ENCODE measurements at places on chromosomes 16 and 17.

- DNase-seq: no peak
These were observed 25.6 kb downstream of the TRARG1 start for GRCh38 chr17:1304962-1305563.

DNA sequence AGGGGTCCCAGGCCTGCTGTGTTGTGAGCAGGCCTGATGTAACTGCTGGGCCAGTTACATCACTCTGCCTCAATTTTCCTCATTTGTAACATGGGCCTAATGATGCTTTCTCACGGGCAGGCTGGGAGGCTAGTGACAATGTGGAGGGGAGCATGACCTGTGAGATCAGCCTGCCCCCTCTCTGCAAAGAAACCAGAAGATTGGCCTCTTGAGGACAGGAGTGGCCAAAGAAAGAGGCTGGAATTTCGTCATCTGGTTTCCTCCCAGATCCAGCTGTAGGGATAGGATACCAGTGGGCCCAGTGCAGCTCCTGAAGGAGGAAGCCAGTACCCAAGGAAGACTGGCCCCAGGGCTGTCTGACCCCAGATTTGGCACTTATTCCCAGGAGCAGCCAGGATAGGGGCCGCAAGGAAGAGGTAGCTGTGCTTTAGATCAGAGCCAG, 615 bp upstream of the SREBF1 start:
- DNase-seq: peak; percentile 69

- DNase-seq: no peak
These were observed at the start of gene P4HB for GRCh38 chr17:81859906-81860755. Gene P4HB (minus strand): TSS chr17:81860535. CDS start chr17:81860471, 64 bp downstream.

DNA sequence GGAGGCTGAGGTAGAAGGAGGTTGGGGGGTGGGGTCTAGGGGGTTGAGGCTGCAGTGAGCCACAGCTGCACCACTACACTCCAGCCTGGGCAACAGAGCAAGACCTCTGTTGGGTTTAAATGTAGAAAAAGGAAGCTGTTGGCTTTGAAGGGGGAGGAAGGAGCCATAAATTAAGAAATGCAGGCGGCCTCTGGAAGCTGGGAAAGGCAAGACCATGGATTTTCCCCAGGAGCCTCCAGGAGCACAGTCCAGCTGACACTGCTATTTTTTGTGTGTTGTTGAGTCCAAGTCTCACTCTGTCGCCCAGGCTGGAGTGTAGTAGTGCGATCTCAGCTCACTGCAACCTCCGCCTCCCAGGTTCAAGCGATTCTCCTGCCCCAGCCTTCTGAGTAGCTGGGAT, 15.9 kb downstream of the LITAF start:
- no peak for DNase-seq

- no peak for DNase-seq
These were observed 23.5 kb downstream of the TANC2 start for GRCh38 chr17:62989501-62989900.

DNA sequence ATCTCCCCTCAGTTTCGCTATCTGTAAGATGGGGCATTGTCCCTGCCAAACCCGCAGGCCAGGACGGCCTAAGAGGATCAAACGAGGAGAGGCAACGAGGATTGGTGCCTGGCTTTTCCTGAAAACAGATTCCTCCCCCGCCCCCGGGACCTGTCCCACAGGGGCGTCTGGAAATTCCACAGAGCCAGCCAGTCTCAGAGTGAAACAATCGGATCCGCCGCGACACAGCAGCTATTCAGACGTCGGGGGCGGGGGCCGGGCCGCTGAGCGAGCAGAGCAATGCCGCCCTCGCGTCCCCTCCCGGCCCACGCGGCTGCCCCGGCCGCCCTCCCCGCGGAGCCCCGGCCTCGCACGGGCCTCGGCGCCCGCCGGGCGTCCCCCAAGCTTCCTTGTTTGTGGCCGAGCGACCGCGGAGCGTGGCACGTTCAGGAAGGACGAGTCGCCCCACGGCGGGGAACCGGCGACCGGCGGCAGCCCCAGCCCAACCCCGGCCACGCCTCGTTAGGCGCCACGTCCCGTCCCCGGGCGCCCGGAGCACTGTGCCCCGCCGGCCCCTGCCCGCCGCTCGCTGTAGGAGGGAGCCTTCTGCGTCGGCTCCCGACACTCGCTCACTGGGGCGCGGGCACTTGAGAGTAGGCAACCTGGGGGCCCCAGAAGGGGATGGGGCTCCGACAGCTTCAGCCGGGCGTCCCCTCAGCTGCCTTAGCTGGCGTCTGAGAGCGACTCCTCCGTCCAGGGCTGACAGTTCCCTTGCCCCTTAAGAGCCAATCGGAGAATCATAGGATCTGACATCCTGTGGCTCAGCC, 29.6 kb upstream of the PHOSPHO1 start:
- peak; percentile 84 for DNase-seq

- no peak for DNase-seq
These were observed 166.4 kb downstream of the CYB561 start for GRCh38 chr17:63279498-63280230.

DNA sequence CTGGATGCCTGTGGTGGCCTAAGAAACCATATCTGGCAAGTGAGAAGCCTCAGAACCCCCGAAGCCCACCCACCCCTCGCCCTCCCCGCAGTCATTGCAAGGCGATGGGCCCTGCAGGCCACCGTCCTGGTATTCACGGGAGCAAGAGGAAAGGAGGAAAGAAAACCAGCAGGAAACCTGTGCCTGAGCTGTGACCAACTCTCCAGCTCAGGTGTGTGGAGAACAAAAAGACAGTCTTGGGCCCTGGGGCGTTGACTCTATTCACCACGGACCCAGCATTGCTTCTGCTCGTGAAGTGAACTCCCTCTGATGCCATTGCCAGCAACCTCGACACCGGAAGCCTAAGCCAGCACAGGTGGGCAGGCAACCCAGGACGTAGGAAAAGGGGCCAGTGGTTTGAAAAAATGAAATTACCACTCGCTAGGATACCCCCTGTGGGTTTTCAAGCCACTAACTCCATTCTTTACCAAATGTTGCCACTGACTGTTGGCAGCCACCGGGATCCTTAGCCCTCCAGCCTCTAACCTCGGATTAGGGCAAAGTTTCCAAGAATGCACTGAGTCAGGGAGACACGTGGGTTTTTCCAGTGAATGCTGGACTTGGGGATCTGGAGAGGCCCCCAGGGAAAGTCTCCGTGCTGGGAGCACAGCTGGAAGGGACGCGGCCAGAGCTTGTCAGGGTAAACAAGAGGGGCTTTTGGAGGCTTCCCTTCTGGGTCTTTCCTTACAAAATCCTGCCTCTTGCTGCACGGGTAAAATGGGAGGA, 25.1 kb downstream of the FA2H start:
- no peak for DNase-seq

- DNase-seq: no peak
These were observed 729 bp downstream of the LONP2 start for GRCh38 chr16:48244863-48245195.

DNA sequence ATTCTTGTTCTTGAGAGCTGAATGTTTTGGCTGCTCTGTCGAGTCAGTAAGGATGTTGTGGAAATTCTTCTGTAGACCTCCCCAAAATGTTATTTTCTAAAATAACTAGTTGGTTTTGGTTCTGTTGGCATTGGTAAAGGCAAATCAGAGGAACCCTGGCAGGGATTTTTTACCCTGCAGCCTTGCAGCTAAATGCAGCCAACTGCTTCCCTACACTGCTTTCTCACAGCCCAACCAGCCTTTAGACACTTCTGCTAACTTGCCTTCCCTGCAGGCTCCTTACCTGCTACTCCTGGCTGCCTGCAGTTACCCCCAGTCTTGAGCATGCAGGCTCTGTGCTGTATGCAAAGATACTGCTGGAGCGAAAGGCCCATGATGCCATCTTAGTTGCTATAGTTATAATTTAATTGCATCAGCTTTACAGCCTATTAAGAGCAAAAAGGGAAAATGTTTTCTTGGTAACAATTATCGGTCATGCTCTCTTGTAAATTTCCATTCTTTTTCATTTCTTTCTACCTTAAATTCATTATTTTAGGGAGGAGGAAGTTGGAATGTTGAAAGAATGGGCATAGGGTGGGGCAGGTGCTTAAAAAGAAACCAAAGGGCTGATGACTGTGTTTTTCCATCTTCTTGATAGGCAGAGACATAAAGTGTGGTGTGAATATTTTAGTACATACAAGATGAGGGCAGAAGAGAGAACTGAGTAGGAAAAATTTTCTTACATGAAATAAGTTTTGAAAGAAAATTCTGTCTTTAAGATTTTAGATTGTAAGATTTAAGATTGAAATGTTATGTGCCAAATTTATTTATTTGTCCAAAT, 20.0 kb downstream of the NUP93 start:
- no peak for DNase-seq

DNA sequence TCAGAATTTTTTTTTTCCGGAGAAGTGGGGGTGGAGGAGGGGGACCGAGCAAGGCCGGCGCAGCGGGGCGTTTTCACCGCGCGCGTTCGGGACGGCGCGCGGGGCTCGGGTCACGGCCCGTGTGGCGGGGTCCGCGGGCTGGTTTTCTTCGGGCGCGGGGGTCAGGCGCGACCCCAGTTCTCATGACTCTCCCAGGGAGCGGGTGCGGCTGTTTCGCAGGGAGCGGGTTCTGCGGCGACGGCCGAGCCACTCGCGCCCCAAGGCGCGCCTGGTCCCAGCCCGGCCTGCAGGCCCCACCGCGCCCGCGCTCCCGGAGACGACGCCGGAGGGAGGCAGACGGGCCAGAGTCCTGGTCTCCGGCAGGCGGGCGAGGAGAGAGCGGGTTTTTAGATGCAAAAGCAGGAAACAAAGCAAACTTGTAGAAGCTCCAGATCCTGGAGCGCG, 1.0 kb downstream of the BAHCC1 start:
- DNase-seq: no peak

GRCh38 chr17:3502466-3502865, 26.7 kb downstream of the ASPA start:
- DNase-seq: no peak

GRCh38 chr16:70767377-70768202, 33.4 kb downstream of the VAC14 start:
- no peak for DNase-seq

DNA sequence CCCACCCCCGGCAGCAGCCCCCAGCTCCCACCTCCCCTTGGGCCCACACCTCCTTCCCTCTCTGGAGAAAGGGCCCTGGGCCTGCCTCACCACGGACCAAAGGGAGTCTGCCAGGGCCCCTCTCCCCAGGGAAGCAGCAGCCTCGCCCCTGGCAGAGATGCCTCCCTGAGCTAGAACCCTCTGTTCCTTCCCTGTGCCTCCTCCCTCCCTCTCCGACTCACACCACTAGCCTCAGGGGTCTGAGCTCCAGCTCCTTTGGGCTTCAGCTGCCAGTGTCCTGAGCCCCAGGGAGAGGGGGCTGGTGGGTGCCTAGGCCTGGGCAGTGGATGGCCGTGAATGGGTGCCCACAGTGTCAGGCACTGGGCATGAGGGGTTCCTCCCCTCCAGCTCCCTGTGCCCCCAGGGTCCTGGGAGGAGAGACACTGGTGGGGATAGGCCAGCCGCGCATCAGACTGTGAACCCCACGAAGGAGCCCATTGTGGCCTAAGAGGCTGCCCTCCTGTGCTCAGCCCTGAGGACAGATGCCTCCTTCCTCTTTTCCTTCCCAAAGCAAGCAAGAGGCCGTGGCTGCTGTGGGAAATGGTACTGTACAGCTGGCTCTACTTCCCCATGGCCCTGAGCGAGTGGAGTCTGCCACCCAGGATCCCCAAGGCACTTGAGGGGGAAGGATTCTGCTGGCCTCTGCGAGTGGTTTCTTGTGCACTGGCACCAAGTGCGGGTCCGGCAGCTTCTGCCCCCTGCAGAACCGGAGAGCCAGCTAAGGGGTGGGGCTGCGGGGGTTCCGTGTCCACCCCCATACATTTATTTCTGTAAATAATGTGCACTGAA, 20.7 kb downstream of the MMP15 start:
- DNase-seq: no peak

DNA sequence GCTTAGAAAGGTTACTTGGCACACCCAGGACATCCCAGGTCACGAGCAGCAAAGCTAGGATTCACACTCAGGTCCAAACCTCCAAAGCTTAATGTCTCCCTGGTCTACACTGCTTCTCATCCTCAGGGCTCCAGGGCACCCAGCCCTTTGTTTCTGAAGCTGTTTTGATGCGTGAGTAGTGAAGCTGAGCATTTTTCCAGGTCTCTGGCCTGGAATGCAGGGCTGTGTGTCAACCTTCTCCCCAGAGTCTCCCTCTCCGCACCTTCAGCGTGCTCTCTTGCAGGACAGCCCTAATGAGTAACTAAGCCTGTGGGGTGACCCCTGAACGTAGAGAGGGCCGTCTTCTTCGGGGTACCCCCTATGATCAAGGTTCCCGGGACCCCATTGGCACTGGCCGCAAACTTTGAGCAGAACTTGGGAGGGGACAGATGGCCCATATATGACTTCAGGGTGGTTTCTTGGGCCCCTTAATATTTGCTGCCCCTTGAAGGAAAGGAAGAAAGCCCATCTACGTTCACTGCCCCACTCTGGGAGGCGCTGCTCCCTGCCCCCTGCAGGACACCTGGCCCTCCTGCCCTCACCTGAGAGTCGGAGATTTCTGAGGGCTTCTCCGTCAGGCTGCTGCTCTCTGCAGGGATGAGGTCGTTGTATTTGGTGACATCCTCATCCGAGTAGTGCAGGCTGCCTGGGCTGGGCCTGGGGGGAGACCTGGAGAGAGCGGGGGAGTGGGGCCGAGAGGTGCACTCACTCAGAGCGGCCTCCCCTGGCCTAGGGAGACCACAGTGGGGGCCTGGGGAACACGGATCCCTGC, 36.4 kb upstream of the CDC42EP4 start:
- DNase-seq: no peak

- DNase-seq: no peak
These were observed 38.7 kb upstream of the GPRC5B start for GRCh38 chr16:19923396-19923795.

DNA sequence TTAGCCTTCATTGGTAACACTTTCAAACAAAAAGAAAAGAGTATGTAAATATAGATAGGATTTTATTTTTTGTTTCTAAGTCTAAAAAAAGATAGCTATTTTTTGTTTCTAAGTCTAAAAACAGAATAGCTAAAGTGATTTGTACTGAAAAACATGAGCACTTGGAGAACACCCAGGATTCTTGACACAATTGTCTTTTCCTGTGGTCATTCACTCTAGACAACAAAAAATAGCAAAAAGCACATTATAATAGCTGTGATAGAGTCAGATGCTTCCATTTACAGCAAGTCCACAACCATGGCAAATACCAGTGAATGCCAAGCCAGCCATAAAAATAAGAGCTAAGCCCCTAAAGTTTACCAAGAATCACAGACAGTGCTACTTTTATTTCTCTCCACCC, 36.7 kb downstream of the SKAP1 start:
- DNase-seq: no peak

GRCh38 chr17:5019475-5019956, 15.7 kb downstream of the SLC52A1 start:
- DNase-seq: no peak

Data from HCT116 (cell line).